ENCODE measurements at places on chromosomes 2 and 18.
A peak's percentile ranks its signal among the peaks of the same experiment; 100 is the strongest.

GRCh38 chr2:37090019-37090477 is 5.7 kb downstream of the GPATCH11 start:
- peak; percentile 83 for DNase-seq

DNA sequence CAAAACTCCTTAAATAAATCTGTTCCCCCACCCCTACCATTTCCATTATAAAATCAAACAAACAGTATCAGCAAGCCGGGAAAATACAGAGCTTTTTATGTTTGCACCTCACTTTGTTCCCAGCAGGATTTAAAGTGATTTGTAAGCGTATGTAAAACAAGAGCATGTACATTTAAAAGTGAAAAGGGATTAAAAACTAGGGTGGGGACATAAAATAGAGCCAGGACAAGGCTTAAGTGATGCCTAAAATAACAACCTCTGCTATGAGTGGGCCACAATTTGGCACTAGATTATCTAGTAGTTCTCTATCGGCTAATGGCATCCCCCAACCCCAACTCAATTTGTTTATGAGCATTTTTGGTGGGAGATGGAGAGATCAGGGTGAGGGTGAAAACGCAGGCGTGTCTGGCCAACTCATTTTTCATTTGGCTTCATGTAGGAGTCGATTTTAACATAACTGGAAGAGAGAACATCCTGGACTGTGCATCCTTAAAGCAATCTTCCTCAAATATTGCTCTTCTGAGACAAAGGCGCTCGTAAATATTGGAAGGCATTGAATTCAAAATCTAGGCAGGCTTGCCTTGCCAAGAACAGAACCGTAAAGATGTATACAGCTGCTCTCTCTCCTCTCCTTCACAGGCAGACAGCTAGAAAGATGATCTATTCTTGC is 34.5 kb upstream of the TSPYL6 start:
- no peak for DNase-seq

- no peak for DNase-seq
These were observed 9.0 kb downstream of the DCDC2C start for GRCh38 chr2:3712424-3712823.

DNA sequence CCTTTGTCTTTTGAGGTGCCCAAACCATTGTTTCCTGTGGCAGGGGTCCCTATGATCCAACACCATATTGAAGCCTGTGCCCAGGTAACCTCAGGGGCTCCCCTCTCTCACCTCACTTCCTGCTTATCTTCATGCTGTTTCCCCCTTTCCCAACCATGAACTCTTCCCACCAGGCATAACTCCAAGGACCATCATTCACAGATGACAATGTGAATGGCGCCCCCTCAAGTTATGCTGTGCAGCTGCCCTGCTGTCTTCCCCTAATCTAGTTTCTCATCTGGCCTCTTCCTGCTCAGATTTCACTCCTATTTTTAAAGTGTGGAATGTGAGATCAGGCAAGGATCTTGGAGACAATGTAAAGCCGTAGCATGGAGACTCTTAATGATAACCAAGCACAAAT is 1.4 kb downstream of the GMPPA start:
- no peak for DNase-seq

GRCh38 chr2:177141866-177142265 is 70.7 kb upstream of the HNRNPA3 start:
- no peak for DNase-seq

- no peak for DNase-seq
These were observed 120.0 kb upstream of the THSD7B start for GRCh38 chr2:136645236-136645828.

GRCh38 chr2:48457227-48457626 is 72.7 kb upstream of the STON1 start:
- DNase-seq = no peak

GRCh38 chr18:8699948-8700347 is 5.4 kb upstream of the MTCL1 start:
- no peak for DNase-seq
